ENCODE measurements at places on chromosomes 16 and 17. TPM values are rescaled to one million over a fixed set of nuclear protein-coding genes. Genes with fewer than 3 reads are reported as not detected.

Gene KRTAP17-1
- not detected for total RNA-seq

Gene SLC38A8
- not detected for total RNA-seq

Gene SHBG
- 0.66 TPM for total RNA-seq

Gene HBA2
- not detected for total RNA-seq

Gene CASKIN1
- 6.2 TPM for total RNA-seq

All from GM23338 (cell line).